ENCODE measurements at places on chromosomes 5 and 9.

DNA sequence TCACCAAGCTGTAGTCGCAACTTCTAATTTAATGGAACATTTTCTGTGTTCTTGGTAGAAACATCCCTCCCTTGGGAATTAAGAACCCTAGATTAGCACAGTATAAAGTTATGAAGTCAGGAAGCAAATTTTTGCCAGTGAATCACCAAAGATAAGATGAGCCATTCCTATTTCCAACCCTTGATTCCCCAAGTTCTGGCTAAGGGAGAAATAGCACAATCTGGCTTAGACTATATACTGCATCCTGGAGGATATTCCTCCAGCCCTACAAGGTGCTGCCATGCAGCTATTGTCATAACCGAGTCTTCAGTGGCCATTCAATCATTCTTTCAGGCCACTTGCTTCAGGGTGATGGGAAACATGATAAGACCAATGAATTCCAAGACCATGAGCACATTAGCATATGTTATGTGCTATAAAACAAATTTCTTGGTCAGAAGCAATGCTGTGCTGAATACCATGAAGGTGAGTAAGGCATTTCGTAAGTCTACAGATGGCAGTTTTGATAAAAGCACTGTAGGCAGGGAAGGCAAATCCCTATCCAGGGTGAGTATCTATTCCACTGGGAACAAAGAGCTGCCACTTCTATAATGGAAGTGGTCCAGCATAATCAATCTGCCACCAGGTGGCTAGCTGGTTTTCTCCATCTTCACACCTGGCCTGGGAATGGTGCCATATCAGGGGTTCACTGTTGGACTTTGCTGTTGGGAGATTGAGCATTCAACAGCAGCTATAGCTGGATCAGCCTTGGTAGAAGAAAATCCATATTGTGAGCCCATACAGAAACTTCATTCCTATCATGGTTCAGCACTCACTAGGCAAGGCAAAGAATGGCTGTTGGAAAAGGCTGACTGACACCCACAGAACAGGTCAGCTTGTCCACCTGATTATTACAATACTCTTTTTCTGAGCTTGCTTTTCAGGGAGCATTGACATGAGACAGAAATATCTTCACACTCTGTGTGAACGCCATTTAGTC is 19.6 kb upstream of the ARL15 start:
- no peak for DNase-seq

DNA sequence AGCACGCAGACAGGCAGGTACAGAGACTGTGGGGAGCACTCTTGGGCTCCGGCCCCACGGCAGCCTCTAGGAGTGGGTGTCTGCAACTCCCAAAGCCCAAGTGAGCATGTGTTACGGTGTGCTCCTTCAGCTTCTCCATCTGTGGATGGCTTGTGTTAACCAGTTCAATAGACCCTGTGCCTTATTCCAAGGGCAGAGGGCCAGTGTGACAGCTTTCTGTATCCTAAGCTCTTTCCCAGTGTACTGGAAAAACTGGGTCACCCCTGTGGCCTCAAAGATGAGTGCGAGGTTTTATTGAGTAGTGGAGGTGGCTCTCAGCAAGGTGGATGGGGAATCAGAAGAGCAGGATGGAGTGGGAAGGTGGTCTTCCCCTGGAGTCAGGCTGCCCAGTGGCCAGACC is 78.3 kb downstream of the ADAMTS16 start:
- DNase-seq: no peak

GRCh38 chr5:177189416-177189815 is 55.8 kb downstream of the NSD1 start:
- DNase-seq: no peak

- no peak for DNase-seq
These were observed 70.8 kb downstream of the RAB24 start for GRCh38 chr5:177232761-177233160.

- DNase-seq: no peak
These were observed 390.8 kb downstream of the NNT start for GRCh38 chr5:43993634-43994351.

GRCh38 chr5:72452515-72453245 is 54.5 kb downstream of the ZNF366 start:
- no peak for DNase-seq

GRCh38 chr5:67033880-67034651 is 162.5 kb downstream of the CD180 start:
- no peak for DNase-seq

GRCh38 chr9:33329979-33330378 is 39.7 kb downstream of the NFX1 start:
- no peak for DNase-seq

DNA sequence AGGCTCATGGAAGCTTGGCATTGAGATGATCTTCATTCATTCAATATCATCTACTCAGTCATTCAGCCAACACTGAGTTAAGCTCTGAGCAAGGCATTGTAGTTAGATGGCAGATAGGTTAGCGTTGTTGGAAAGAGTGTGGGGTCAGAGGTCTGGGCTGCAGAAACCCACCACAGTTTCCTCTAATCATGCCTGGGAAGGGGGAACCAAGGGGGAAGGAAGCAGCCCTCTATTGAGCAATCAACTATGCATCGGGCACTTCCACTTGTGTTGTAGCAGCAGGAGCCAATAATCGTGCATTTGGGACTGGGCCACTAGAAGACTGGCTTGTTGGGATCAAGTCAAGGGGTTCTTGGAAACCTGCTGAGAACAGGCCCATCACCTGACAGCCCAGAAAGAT is 139.1 kb downstream of the PIP5K1B start:
- DNase-seq: no peak

DNA sequence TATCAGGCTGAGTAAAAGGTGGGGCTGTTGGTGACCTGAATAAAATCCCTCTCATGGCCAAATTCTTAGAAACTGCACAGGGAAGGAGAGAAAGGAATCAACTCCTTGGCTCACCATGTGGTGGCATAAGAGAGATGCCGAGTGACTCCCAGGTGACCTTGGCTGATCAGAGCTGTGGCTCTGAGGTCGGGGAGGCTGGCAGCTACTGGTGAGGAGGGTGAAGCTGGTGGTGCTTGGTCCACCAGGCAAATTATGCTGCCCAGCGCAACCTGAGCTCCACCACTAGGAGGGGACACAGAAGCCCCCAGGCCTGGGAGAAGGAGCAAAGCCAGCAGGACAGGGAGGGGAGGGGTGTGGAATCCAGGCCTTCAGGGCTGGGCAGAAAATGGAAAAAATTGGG is 111.2 kb upstream of the IL12B start:
- no peak for DNase-seq

DNA sequence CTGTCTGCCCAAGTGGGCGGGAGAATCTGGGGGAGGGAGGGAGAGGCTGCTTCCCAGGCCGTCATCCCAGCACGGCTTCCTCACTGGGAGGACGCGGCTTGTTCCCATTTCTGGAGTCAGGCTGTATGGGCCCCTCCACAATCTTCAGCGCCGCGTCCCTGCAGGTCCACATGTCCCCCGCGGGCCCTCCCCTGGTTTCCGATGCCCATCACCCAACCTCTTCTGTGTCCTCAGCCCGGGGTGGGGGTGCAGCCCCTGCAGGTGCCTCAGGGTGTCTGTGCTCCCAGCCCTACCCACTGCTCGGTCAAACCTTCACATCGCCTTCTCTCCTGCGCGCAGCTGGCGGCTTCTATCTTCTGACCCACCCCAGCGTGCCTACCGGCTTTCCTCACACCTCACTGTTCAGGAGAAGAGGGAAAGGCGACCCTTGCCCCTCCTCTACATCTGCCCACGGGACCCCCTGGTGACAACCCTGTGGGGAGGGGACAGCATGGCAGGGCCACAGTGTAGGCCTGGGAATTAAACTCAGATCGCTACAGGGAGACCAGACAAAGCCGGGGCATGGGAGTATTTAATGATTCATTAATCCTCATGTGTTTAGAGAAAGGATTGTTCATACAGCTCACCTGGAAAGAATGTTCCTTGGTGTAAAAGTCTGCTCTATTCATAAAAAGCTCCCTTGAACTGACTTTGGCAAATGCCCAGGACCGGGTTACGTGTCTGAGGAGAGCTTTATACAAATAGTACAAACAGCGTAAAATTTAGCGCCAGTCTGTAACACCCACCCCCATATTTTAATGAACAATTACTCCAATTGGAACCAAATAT is 145.1 kb downstream of the IRX1 start:
- DNase-seq: no peak

GRCh38 chr9:8733131-8733954 is 933.8 kb upstream of the DMAC1 start:
- DNase-seq: no peak

- no peak for DNase-seq
These were observed 36.9 kb upstream of the TBCA start for GRCh38 chr5:77812926-77813589.

GRCh38 chr9:136231478-136232297 is 13.9 kb downstream of the QSOX2 start:
- DNase-seq: no peak

GRCh38 chr9:23554686-23555085 is 271.4 kb downstream of the ELAVL2 start:
- DNase-seq: no peak

DNA sequence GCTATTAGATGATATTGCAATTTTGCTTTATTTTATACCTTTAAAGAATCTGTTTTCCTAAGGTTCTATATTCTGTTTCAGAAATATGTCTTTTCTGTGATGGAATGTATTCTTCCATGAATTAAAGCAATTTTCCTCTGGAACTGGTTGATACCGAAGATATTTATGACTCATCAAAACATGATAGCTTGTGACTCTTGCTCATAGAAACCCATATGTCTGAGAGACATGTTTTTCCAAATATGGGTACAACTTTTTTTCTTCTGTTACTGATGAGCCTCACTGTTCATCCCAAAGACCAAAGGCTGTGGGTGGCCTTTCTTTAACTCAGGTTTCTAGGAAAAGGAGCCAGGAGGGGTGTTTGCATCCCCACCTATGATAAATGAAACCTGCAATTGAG is 126.1 kb upstream of the PAPPA start:
- DNase-seq: no peak

DNA sequence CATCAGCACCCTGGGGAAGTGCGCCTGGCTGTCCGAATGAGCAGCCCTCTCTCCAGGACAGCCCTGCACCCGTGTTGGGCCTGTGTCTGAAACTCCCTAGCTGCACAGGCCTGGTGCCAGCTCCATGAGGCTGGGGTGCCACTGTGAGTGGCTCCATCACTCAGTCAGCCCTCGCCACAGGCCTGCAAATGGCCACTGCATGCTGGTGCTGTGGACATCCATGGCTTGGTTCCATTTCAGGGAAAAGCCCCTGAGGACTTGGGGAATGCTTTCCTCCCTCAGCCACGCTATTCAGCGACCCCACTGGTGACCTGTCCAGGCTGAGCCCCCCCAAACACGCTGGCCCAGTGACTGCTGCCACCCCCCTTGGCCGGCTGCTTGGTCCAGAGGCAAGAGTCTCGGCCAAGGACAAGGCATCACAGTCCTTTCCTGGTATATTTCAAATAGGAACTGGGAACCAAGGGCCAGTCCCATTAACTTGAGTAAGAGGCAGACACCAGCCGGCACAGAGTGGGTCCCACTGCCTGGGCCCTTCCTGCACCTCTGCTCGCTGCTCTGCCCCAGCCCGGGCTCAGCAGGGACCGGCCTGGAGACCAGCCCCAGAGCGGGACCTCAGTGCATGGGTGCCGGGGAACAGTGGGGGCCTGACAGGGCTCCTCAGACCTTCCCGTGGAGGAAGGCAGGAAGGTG is 181.3 kb downstream of the AUH start:
- DNase-seq: no peak

- DNase-seq: no peak
These were observed 133.4 kb upstream of the CDH9 start for GRCh38 chr5:27171761-27172261.

DNA sequence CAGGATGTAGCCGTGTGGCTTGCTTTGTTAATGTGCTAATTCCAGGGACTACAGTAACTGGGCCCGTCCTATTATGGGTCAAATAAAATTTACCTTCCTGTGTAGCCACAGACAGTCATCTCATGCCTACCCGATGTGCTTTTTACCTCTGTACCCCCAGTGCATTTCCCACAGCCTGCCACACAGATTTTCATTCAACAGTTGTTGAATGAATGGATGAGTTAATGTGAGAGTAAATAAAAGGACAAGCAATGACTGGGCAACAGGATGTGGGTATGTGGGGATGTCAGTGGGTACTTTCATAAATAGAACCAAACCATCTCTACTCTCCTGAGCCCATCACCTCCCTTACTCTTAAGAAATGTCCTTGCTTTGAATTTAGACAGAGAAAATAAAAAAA is 441.2 kb upstream of the ZNF462 start:
- no peak for DNase-seq

DNA sequence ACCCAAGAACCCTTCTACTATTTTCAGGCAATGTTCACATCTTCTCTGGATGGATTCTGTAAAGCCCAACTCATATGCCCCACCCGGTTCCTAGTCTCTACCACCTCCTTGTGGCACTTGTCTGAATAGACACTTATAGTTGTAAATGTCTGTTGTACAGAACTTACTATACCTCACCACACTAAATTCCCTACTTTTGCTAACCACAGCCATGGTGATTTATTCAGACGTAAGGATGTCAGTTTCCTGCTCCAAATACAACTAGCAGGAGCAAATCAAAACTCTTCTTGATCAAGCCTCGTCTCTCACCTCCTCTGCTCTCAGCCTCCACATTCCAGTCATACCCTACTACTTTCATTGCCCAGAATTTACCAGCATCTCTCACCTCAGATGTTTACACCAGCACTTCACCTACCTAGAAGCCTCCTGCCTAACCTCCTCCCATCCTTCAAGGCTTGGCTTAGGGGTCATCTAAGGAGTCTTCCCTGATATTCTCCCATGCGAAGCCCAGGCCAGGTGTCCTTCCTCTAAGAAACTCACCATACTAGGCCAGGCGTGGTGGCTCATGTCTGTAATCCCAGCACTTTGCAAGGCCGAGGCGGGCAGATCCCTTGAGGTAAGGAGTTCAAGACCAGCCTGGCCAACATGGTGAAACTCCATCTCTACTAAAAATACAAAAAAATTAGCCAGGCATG is 75.5 kb downstream of the MAPKAP1 start:
- peak; percentile 13 for DNase-seq

GRCh38 chr9:101635473-101635872 is 40.7 kb upstream of the PPP3R2 start:
- no peak for DNase-seq

- no peak for DNase-seq
These were observed 386.9 kb downstream of the RAB3C start for GRCh38 chr5:58969795-58970194.

- no peak for DNase-seq
These were observed 15.0 kb downstream of the CYFIP2 start for GRCh38 chr5:157280927-157281326.

GRCh38 chr5:59640411-59640810 is 253.1 kb downstream of the PDE4D start:
- no peak for DNase-seq

- DNase-seq: no peak
These were observed 74.7 kb downstream of the S1PR3 start for GRCh38 chr9:89065921-89066320.
